Right kidney (tissue), 9 donors: ENCODE measurements at places on chromosomes 2 and 18.

DNA sequence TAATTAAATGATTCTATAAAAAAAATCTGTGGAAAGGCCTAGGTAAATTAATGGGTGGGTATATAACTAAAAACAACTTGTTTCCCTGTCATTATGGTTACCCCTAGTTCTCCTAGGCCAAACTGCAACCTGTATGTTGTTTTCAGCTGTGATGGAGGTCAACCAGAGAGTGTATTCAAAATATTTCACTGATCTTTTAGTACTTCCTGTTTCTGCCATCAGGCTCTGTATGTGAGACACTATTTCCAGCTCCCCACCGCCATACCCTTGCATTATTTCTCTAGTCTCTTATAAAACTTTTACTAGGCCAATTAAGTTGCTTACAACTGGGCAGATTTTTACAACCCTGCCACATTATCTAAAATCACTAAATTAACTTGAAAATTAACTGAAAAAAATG lies 21.0 kb upstream of the CDKL4 start:
- no peak for DNase-seq

DNA sequence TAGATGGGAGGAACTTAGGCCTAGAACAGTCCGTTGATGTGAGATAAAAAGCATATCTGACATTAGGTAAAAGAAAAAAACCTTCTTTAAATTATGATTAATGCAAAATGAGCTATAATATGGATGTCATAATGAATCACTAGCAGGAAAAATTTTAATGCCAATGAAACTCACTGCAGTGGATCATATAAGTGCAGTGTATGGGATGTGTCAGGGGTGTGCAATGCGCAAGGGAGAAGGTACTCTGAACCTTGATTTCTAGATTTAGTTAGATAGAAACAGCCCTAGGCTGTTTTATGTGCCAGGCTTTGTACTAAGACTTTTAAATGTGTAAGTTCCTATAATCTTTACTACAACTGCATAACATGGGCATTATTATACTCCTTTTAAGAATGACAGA lies 50.4 kb upstream of the NXPH2 start:
- no peak for DNase-seq

GRCh38 chr2:96969321-96969720 lies 17.1 kb downstream of the FAM178B start:
- DNase-seq, result no peak

DNA sequence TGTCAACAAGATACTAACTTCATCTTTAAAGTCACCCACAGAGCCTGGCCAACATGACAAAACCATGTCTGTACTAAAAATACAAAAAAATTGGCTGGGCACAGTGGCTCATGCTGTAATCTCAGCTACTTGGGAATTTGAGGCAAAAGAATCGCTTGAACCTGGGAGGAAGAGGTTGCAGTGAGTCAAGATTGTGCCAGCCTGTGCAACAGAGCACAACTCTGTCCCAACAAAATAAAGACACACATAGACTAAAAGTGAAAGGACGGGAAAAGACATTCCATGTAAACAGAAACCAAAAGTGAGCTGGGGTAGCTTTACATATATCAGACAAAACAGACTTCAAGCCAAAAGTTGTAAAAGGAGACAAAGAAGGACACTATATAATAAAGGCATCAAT lies 34.8 kb downstream of the USP34 start:
- no peak for DNase-seq

- DNase-seq, result no peak
These were observed 127.0 kb upstream of the BCL2L11 start for GRCh38 chr2:110993557-110994231.

DNA sequence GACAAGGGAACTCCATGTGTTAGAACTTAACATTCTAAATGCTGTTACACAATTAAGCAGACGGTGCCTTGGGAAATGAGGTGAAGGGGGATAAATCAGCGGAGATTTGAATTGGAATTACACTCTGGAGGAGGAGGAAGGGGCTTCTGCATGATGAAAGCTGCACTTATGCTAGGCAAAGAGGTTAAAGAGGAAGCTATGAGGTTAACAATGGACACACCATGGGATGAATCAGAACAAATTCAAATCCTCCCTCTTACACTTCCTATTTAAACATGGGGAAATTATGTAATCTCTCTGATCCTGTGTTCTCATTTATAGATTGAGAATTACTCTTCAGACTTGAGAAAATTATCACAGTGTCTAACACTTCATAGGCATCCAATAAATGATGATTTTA lies 121.5 kb upstream of the SIX2 start:
- no peak for DNase-seq

DNA sequence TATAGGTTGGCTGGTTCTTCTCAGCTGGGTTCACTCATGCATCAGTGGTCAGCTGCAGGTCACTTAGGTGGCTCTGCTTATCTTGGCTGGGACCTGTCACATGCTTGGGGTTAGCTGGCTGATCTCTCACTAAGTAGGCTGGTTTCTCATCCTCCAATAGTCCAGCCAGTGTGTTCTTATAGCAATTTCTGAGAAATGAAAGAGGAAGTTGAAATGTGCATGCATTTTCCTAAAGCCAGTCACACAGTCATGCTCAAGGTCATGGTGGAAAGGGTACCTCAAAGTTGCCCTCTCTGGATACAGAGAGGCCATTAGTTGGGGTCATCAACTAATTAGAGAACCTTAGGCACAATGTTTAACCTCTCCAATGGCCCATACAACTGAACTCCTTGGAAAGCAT lies 64.4 kb downstream of the KLHL29 start:
- no peak for DNase-seq

DNA sequence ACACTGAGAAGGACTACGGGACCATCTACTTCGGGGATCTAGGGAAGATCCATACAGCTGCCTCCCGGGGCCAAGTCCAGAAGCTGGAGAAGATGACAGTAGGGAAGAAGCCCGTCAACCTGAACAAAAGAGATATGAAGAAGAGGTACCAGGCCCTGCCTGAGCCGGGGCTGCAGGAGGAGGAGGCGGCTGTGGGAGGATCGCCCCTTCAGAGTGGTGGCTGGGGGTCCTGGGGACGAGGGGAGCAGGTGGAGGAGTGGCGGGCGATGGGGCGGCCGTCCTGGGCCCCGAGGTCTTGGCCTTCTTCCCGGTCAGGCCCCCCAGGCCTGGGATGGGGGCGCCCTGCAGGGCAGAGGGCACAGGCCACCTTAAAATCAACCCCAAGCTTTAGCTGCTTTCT lies 524 bp downstream of the ANKRD30B start:
- DNase-seq, result no peak

DNA sequence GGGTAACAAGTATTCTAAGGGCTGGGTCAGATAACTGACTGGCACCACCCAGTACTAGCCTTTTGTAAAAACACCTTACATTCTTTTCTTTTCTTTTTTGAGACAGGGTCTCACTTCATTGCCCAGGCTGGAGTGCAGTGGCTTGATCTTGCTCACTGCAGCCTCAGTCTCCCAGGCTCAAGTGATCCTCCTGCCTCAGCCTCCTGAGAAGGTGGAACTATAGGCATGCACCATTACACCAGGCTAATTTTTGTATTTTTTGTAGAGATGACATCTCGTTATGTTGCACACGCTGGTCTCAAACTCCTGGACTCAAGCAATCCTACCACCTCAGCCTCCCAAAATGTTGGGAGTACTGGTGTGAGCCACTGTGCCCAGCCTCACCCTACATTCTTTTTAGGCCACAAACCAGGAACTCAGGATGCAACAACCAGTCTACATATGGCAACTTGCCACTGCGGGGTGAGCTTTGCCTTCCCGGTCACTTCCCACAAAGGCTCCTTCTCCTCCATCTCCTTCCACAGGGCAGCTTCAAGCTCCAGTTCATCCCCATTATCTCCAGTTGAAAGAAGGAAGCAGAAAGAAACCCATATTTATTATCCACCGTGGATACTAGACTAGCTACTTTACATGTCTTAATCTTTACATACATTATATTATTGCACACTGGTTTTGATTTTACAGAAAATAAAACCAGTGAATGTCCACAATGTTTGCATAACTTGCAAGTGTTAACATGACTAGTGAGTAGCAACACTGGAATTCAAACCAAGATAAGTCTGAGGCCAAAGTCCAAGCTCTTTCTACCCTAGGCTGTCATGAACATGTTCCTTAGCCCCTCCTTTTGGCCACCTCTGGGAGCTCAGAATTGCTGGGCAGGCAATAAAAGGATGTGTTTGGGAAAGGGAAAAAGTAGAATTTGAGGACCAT lies 23.7 kb upstream of the AP1S3 start:
- no peak for DNase-seq

- no peak for DNase-seq
These were observed 175.1 kb downstream of the ACKR3 start for GRCh38 chr2:236744716-236745115.

- no peak for DNase-seq
These were observed 24.8 kb upstream of the LMAN1 start for GRCh38 chr18:59383851-59384250.

DNA sequence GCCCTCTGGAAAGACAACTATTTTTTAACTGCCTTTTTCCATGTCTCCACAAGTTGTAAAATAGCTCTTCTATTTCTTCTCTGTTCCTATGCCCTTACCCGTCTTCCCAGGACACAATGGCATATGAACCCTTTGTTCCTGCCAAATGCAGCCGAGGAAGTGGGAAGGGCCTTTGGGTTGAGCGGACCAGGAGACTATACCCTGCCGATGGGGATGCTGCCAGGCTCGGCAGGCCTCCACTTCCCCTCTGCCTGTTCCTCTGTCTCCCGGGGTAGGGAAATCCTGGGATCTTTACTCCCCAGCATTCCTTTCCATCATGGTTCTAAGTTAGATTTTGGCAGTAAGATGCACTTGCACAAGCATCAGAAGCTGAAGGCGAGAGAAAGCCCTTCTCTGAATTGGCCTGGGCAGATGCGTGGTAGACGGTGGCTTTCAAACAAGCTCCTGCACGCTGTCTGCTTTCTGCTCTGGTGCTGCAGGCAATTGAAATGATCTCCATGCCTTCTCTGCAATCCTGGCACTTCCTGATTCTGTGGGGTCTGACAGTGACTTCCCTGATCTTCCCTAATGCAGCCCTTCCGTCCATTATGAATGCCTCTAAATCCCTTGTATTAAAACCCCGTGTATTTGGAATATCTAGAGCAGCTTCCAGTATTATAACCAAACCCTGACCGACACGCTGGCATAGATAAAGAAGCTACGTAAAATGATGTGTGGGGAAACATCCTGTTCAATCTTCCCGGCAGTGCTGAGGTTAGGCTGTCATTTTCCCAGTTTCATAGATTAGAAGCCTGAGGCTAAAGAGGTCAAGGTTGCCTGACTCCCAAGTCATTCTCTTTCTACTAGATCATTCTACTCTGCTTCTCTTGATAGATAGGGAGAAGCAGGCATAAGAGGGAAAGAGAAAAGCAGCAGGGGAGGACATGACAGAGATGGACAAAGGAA lies 69.8 kb downstream of the MCFD2 start:
- DNase-seq, result no peak

DNA sequence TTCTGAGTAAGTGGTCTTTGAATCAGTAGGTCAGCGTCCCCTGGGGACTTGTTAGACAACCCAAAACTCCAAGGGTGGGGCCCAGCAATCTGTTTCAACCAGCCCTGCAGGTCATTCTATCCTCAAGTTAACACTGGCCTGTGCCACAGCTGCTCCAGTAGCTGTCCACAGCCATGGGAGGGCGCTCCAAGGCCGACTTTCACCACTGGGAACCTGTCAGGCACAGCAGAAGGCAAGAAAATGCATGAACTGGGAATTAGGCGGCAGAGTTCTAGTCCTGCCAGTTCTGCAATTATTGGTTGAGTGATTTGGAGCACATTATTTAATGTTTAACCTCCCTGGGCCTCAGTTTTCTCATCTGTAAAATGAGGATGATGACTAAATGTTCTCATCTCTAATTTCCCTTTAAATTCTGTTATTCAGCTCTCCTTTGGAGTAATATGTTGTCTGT lies 17.4 kb upstream of the MRPL33 start:
- no peak for DNase-seq

- DNase-seq, result no peak
These were observed 88.5 kb upstream of the GLS start for GRCh38 chr2:190791976-190792575.

DNA sequence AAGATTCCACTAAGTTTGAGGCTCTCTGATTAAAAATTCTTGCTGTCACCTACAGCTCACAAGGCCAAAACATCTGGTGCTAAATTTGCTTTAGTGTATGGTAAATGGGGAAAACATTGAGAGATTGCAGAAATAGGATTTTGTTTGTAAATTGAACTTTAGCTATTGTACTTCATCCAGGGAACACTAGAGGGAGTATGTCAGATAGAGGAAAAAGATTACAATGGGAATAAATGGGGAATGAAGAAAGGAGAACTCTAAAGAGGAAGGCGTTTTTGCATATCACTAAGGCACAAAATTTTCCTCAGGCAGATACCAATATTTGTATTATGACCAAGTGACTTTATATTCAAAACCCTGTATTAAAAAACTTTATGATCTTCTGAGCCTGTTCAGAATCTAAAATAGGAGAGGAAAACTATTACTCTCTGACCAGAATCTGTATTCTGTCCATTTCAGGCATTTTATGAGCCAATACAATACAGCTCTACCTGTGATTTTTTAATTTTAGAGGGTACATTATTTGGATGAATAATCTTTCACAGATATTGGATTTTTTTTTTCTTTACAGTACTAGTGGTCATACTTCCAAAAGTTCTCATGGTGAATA lies 52.3 kb upstream of the ITGB6 start:
- DNase-seq, result no peak

DNA sequence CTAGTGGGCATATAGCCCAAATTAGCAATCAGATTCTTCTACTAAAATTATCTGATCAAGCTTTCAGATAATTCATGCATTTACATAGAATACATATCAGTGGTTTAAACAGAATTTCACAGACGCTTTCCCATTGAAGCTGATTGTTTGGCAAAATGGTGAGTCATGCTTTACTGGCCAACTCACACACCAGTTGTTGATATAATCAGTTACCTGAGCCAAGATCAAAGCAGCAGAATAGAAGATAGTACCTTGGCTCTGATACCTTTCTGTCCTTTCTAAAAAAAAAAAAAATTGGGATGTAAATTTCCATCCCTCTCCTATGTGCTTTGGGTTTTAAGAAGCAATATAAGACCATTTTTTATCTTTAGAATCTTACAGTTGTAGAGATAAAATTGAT lies 178.0 kb downstream of the MCFD2 start:
- DNase-seq, result no peak

DNA sequence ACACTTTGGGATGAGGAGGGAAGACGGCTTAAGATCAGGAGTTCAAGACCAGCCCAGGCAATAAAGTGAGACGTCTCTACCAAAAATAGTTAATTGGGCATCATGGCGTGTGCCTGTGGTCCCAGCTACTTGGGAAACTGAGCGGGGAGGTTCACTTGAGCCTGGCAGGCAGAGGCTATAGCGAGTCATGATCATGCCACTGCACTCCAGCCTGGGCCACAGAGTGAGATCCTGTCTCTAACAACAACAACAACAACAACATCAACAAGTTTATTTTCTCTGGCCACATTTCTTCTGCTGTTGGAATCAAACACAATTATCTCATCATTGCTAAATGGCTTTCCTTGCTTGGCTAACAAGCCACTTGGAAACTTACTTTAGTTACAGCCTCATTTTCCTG lies 13.4 kb downstream of the NIFK start:
- DNase-seq, result no peak

- DNase-seq, result no peak
These were observed 829.2 kb upstream of the ACVR2A start for GRCh38 chr2:147015591-147015990.
